AG04449 (cell line): ENCODE measurements at places on chromosomes 4 and X.

DNA sequence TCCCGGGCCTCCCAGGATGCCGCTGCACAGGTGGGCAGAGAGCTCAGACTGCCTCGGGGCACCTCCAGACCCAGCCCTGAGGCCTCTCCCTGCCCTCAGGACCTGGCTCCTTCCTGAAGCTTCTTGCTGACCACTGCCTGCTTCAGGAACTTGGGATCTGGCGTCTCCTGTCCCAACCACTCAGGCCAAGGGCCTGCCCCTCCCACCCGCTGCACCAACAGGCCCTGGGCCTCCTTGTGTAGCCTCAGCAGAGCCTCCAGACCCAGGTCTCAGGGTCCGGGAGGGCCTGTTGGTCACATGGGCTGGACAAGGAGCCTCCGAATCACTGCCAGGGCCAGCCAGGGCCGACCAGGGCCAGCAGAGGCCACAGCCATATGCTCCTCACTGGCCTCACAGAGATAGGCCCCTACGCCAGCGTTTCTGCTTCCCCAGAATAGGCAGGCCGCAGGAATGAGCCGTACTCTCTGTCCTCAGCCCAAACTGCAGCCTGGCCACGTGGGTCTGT lies 2.8 kb downstream of the MXD4 start:
- no peak for DNase-seq

- DNase-seq, result no peak
Measured at GRCh38 chr4:117224256-117224655, 138.9 kb upstream of the TRAM1L1 start.

DNA sequence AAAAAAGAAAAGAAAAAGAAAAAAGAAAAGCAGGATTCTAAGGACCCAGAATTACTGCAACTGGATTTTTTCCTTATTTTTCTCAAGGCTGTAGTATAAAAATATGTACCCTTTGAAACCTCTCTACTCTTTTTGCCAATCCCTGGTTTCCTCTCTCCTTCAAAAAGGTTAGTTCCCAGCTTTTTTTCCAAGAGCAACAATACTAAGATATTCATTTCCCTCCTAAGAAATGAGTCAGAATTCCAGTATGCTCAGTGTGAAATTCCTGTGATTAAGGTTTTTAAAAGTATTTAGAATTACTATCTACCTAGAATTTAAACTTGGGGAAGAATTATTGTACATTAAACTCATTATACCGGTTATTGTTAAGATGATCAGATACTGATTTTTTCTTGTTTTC lies 22.0 kb downstream of the SMIM14 start:
- DNase-seq, result no peak

- DNase-seq, result no peak
Measured at GRCh38 chr4:114386637-114387233, 211.9 kb upstream of the UGT8 start.

GRCh38 chr4:88866862-88867550 lies 169.4 kb upstream of the NAP1L5 start:
- DNase-seq, result peak; percentile 23

- DNase-seq, result no peak
Measured at GRCh38 chrX:1618689-1619088, 3.8 kb downstream of the ASMT start.

DNA sequence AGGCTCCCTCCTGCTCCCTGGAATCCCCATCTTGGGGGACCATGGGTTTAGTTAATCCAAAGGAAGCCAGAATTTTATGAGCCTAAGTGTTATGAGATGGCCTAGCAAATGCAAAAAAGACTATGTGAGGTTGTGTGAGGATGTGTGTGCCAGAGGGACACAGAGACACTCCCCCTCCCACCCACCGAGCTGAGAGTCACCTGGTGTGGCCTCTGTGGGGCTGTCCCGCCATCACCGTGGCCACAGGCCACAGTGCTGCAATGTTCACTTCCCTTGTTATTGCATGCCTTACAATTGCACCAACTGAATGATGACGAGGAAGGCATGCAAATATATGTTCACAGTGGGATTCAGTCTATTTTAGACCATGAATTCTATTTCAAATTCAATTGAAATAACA lies 601 bp upstream of the FGFBP2 start:
- no peak for DNase-seq

GRCh38 chrX:15116900-15117299 lies 153.0 kb downstream of the ASB9 start:
- no peak for DNase-seq

DNA sequence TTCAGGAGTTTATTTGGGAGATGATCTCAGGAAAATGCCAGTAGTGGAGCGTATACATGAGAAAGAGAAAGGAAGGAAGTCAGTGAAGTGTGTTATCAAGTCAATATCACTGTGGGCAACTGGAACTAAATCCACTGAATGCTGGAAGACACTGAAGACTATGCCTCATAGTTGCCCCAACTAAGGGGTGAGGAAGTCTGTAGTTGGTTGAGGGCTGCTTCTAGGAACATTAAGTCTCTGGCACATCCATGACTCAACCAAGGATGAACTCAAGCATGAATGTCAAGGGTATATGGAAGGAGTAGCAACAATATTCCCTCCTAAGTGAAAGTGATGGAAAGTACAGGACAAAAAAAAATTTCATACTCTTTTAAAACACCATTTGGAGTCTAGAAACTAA lies 167.9 kb downstream of the MAGEB17 start:
- DNase-seq, result no peak
